ENCODE measurements at places on chromosomes 6 and 20.

DNA sequence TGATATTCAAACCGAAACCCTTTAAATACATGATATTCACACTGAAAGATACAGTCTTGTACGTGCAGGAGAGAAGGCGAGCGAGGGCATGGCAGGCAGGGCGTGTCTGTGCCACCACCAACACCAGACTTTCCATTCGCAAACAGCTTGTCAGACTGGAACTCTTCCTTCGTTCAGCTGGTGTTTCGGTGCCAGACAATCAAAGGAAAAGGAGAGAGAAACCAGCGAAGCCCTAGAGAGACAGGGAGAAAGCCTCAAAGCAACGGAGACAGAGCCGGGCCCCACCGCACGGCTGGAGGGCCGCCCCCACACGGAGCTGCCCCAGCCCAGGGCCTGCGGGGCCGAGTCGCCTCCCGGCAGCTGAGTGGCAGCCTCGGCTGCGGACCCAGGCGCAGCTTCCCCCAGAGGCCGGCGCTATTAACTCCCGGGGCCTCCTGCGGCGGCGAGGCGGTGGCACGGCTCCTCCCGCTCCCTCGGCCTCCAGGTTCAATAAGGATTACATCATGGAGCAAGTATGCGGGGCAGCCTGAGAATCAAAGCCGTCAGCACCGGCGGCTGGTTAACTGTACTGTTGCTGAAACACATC, 32.1 kb upstream of the NR2E1 start:
- peak; percentile 44 for DNase-seq

- DNase-seq: no peak
Measured at GRCh38 chr20:11195899-11196558, 522.2 kb upstream of the JAG1 start.

DNA sequence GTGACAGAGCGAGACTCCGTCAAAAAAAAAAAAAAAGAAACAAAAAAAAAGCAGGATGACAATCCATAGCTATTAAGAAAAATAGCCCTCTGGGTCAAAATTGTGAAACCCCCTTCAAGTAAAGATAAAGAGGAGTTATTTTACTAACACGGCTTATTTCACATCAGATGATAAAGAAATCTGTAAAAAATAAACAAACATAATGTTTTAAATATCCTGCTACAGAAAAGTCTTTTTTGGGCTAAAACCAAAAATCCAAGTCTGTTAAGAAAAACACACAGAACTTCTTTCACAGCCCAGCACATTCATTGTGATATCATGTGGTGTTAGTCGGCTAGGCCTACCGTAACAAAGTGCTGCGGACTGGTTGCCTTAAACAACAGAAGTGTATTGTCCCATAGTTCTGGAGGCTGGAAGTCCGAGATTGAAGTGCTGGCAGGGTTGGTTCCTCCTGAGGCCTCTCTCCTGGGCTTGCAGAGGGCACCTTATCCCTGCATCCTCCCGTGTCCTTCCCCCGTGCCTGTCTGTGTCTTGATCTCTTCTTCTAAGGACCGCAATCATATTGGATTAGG, 239.2 kb upstream of the TAB2 start:
- no peak for DNase-seq

- DNase-seq: no peak
Measured at GRCh38 chr20:34916774-34917354, 38.7 kb downstream of the GSS start.

GRCh38 chr6:169958510-169958909, 207.1 kb downstream of the ERMARD start:
- no peak for DNase-seq

DNA sequence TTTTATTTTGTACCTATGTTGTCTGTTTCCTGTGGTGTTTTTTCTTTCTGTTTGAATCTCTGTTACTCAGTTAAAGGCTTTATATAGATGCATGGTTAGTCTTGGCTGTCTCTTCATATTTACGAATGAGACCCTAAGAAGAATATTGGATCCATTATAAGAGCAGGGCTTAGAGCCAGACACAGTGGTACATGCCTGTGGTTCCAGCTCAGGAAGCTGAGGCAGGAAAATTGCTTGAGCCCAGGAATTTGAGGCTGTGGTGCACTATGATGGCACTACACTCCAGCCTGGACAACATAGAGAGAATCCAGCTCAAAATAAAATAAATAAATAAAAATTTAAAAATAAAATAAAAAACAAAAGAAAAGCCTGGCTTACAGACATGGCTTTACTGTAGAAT, 211.1 kb downstream of the SOD2 start:
- DNase-seq: no peak

- DNase-seq: no peak
Measured at GRCh38 chr20:52801628-52802006, 170.5 kb upstream of the TSHZ2 start.

DNA sequence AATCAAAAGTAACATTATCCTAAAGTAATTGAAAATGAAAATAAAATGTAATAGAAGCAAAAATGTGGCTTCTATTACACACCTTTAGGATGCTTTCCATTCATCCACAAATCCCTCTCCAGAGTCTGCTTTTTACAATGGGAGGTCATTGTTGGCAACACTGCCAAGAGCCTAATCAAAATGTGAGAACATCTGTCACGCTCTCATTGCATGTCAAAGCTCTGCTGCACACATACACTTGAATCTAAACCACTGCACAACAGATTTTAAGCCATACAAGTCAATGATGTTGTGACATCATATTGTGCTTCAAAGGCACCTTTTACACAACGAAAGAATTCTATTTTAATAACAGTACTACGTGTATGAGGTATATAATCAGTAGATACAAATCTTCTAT, 82.1 kb downstream of the PREP start:
- no peak for DNase-seq

DNA sequence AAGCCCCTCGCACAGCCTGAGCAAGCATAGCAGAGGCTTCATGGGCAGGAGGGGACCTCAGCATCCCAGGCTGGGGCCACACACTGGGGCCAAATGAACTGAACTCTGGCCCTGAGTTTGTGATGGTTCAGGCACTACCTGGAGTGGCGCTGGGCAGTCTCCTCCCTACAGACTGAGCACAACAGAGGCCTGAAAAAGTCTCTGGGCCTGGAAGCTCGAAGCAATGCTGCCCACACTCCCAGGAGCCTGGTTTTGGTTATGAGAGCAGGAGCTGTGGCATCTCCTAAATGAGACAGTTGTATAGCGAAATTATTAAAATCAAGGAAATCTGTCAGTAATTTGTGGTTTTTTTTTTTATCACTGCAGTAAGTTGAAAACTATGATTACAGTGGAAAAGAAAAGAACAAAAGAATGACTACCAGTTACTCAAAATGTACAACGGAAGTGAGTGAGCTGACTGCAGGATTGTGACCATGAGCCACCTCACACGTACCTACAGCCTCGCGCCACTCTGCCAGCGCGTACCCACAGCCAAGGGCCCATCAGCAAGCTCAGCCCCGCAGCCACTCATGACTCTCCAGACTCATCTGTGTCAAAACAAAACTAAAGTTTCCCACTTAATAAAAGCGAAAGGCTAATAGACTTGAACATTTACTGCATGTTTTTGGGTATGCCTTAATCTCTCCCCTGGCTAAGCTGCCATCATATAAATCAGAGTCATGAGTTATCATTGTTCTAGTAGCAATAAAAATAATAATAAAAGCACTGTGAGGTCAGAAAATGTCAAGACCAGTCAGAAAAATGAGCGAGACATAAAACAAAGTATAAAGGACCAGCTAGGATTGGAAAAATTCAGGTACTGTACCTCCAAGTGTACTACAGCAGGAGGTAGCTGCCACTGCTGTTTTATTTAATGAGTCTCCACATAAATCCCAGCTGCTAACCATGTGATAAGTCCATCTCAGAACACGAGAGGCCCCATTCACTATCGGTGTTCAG, 177.0 kb downstream of the FOXC1 start:
- DNase-seq: no peak

DNA sequence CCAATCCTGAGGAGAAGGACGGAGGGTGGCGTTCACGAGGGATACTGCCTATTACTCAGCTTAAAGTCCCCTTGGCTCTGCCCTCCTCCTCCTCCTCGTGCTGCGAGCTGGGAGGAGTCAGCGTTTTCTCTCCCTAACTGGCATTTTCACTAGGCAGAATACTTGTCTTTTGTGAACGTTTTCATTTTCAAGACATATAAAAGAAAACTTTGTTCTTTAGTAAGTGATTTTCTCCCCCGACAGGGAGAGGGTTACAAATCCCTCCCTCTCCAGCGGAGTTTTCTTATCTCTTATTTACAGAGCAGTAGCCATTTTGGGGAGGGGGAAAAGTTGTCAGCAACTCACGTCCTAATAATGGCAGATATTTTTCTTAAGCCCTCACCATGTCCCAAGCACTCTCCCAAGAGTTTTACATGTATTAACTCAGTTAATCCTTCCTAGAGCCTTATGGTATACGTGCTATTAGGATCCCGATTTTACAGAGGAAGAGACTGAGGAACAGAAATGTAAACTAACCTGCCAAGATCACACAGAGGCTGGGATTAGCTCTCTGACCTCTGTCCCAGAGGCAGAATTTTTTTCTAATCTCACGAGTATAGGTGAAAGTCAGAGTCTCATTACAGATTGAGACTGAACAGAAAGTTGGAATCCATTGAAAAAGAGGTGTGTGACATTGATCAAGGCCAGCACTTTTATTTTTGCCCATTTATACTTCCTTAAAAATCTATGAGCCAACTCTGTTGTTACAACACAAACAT, 30.0 kb upstream of the ZNF217 start:
- DNase-seq: peak; percentile 30

- DNase-seq: no peak
Measured at GRCh38 chr6:57013521-57013926, 33.0 kb upstream of the KIAA1586 start.

- DNase-seq: no peak
Measured at GRCh38 chr20:9163251-9163650, 94.4 kb downstream of the PLCB4 start.

GRCh38 chr20:61801065-61801360, 264.7 kb downstream of the TAF4 start:
- no peak for DNase-seq

All from NCI-H1930 (cell line).